Stimulated activated CD4-positive, alpha-beta T cell treated with anti-CD3 and anti-CD28 coated beads, Interleukin-15, amount 100 ng/mL, for 1 hour (primary cell): ENCODE measurements at places on chromosomes 11 and 22.

GRCh38 chr11:6062691-6063358 is 32.3 kb upstream of the OR56A1 start:
- no peak for DNase-seq

DNA sequence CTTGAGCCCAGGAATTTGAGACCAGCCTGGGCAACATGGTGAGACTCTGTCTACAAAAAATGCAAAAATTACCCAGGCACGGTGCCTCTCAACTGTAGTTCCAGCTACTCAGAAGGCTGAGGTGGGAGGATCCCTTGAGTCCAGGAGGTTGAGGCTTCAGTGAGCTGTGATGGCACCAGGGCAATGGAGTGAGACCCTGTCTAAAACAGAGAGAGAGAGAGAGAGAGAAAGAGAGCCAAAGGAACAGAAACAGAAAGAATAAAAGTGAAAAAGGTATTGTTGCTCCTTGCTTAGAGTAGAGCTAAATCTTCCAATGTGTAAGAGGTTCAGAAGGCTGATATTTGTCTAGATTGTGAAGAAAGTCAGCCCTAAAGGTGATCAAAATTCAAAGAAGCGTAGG is 8.9 kb upstream of the ETS1 start:
- no peak for DNase-seq

- no peak for DNase-seq
Measured at GRCh38 chr11:10605941-10606381, 37.5 kb upstream of the LYVE1 start.

- no peak for DNase-seq
Measured at GRCh38 chr11:118264569-118265465, 720 bp upstream of the MPZL2 start.

GRCh38 chr22:18929459-18929858 is 6.6 kb downstream of the PRODH start:
- no peak for DNase-seq

DNA sequence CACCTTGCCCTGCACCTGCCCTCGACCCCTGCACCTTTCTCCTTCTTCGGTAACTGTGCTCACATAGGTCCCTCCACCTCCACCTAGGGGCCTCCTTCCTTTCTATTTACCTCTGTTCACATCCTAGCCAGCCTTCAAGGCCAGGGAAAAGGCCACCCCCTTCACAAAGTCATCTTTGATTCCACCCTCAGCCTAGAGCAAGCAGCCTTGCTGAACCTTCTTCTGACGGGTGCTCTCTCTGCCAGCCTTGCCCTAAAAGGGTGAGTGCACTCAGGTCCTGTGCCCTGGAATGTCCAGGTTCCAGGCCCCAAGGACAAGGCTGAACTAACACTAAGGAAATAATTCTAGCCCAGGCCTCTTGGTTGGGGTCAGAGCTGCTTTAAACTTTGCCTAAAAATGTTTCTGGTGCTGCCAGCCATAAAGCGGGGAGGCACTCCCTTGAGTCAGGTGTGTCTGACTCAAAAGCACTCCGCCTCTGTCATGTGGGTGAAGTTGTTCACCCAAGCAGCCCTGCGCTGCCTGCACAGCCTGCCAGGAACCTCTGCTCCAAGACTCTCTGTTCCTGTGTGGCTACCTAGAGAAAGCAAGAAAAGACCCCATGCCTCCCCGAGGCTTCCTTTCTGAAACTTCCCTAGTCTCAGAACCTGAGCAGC is 9.2 kb upstream of the FAM83F start:
- no peak for DNase-seq

GRCh38 chr22:36395055-36395849 is 7.5 kb upstream of the MYH9 start:
- no peak for DNase-seq

GRCh38 chr11:15539645-15540044 is 424.9 kb downstream of the INSC start:
- no peak for DNase-seq

- DNase-seq, result no peak
Measured at GRCh38 chr11:69382131-69383128, 88.5 kb downstream of the MYEOV start.

DNA sequence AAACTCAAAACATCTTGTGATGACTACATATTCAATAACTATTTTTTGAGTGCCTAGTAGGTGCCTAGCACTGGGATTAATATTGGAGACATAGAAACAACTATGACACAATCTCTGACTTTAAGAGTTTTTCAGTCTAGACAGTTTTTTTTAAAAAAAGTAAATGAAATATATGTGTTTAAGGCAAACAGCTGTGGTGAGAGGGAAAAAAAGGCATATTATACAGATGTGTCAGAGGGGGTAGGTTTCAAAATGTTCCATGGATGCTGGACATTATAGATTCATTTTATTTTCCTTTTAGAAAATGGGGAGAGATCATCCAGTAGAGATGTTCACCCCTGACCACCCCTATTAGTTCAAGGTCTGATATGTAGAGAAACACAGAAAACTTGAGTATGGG is 90.8 kb downstream of the LUZP2 start:
- no peak for DNase-seq

- DNase-seq, result no peak
Measured at GRCh38 chr11:58494101-58494500, 13.8 kb downstream of the OR5B21 start.

- DNase-seq, result peak; percentile 26
Measured at GRCh38 chr11:121482231-121483129, 29.7 kb upstream of the SORL1-AS1 start.

GRCh38 chr11:123061403-123062157 is at the start of gene HSPA8:
Gene HSPA8, minus strand, starts transcription at chr11:123062136. Its CDS starts 812 bp downstream, at chr11:123061324.
- DNase-seq, result peak; percentile 53

GRCh38 chr11:23099256-23099655 is 239.0 kb upstream of the CCDC179 start:
- DNase-seq, result no peak

DNA sequence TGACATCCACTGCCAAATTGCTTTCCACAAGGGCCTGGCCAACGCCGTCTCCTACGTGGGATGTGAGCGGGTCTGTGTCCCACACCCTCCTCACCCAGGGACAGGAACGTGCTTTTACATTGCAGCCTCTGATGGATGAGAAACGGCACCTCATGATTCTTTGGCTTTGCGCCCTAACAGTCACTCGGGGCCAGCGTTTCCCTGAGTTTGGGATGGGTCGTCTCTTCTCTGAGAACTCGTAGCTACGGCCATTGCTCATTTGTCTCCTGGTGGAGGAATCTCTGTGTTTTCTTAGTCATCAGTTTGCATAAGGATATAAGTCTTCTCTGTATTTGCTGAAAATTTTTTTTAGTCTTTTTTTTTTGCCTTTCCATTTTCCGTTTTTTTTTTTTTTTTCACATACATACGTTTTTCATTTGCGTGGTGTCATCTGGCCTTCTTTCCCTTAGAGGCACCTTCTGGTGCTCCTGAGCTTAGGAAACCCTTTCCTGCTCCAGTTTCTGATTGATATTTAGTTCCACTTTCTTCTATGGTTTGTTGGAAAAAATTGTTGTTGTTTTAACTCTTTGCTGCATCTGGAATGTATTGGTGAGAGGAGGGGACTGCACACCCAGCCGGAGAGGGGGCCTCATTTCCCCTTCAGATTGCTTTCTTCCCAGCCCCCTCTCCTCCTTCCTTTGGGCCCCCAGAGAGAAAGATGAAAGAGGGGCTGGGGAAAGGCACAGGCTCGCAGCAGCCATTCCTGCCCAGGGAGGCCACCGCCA is 12.0 kb downstream of the TNNT3 start:
- DNase-seq, result no peak
